ENCODE measurements at places on chromosomes 1 and 21.
A peak's percentile ranks its signal among the peaks of the same experiment; 100 is the strongest.

DNA sequence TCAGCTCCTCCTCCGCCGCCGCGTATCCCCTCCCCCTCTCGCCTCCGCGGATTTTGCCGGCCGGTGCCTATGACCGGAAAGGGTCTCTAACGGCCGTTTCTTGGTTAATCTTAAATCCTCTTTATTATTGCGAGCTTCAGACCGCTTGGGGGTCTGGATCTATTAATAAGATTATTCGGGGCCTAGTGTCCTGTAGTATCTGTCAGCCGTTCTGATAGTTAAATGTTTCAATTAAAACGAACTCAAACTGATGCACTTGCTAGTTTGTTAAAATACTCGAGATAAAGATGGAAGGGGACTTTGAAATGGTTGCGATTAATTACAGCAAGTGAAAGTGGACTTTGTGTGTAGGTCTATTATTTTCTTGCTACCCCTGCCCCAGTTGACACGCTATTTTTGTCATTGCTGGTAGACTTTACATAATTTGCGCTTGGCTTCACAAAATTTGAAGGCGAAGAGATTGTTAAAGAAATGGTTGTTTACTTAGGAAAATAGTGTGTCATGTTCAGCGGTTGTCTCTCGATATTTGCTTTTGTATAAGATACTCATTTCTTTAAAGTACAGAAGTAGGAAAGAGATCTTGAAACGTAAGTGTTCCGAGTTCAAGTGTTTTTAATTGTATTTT lies 779 bp downstream of the SON start:
- DNase-seq = no peak

DNA sequence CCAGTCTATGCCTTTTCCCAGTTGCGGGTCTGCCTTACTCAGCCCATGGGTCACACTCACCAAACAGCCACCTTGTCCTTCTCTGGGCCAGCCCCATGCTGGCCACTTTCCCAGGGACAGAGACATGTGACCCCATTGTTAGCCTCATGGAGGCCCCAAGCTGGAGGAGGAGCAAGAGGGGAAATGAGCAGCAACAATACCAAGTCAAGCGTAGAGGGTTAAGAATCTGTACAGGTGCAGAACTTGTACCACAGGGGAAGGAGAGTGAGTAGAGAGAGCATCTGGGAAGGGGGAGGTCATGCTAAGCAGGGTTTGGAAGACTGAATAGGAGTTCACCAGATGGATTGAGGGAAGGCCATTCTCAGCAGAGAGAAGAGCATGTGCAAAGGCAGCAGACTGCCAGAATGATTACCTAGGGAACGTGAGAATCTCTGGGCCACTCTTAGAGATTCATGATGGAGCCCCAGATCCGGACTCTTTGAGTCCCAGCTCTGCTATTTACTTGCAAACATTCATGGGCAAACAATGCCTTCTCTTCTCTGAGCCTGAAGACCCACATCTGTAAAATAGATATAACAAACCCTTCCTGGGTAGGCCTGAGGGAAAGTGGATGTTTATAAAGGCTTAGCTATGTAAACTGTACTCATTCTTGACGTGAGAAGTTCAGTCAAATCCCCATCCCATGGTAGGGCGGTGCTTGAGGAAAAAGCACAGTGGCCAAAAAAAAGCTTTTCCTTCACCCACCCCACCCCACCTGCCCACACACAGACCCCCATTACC lies 2.8 kb upstream of the SLC2A1 start:
- DNase-seq = no peak

DNA sequence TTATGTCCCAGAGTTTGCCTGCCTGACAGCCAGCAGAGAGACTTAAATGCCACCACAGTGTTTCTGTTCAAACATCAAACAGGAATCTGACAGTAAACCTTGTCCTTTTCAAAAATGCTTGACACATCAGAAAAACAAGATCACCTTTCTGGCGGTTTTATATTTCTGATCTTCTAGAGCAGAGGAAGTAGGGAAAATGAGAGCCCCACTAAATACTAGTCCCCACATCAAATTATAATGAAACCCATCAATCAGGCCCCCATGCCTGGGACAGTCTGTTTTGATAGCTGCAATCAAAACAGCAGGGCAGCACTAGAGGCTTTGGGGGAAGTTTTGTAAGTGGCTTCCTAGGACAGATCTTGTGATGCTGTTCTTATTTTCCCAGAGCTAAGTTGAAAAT lies 129.3 kb downstream of the CNIH3 start:
- no peak for DNase-seq

DNA sequence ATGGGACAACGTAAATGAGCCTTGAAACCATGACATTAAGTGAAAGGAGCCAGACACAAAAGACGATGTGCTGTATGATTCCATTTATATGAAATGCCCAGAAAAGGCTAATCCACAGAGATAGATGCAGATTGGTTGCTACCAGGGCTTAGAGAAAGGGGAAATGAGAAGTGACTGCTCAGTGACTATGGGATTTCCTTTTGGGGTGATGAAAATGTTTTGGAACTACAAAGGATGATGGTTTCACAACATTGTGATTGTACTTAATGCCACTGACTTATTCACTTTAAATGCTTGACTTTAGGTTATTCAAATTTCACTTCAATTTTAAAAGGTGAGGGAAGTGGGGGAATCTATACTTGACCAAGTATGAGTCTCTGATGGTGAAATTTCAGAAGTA lies 414.3 kb downstream of the SETD4 start:
- DNase-seq = no peak

DNA sequence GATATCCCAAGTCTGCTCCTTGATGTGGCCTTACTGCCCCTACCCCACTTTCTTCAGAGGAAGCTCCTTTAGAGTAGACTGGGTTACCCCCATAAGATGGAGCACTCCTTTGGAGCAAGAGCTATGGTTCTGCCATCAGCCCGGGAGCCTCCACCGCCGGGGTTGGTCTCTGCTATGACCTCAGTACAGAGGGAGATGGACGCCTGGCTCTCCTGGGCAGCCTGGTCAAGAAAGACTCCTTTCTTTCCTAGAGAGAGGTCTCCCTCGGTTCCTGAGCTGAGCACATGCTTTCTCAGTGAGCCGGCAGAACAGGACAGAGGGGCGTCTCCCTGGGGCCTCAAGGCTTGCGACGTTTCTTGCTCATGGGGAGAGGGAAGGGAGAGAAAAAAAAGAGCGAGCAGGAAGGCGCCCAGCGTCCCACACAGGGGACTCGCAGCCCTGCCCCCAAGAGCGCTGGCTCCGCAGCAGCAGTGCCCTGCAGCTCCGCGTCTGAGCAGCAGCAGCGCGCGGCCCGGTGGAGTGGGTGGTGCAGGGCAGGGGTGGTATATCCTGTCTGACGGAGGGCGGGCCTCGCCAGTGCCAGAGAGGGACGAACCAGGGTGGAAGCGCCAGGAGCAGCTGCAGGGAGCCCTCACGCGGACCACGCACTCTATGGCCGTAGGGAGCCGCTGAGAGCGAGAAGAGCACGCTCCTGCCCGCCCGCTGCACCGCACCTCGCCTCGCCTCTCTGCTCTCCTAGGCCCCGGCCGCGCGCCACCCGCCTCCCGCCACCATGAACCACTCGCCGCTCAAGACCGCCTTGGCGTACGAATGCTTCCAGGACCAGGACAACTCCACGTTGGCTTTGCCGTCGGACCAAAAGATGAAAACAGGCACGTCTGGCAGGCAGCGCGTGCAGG lies at the start of gene PKP1:
PKP1 (plus strand) TSS at position 576 of the 899 bp plus-strand sequence; CDS start at position 773, 197 bp downstream.
- no peak for DNase-seq

DNA sequence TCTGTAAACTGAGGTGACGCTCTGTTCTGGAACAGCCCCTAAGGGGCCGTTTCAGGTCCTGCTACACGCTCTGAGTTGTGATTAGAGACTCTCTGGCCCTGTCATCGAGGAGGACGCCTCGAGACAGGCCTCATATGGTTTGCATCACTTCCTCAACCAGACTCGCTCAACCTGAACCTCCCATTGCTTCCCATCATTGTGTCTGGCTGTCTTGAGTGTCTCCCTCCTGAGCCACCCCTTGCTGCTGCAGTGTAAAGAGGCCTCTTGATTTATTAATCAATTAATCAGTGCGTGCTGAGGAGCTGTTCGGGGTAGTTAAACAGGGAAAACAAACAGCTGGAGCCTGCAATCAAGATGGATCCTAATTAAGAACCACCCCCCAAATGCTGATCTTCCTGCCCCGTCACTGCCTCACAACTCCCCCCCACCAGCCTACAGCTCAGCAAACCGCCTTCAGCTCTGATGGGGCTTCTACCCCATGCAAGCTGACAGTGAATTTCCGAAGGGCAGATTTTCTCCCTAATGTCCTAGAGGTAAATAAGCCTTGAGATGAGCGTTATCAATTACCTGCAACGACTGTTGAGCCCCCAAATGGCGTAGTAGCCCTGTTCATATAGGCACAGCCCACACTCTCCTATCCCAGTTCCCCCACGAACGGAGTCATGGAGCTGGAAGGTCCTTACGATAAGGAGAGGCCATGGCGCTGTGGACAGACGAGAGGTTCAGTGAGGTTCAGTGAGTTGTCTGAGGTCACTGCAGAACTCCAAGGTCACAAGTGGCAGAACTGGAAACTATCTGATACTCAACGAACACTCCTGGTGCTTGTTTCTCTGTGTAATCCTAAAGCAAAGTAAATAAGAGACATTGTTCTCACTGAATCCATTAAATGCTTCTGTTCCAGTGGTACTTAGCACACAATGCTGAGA lies 210.6 kb downstream of the KIF26B start:
- no peak for DNase-seq

DNA sequence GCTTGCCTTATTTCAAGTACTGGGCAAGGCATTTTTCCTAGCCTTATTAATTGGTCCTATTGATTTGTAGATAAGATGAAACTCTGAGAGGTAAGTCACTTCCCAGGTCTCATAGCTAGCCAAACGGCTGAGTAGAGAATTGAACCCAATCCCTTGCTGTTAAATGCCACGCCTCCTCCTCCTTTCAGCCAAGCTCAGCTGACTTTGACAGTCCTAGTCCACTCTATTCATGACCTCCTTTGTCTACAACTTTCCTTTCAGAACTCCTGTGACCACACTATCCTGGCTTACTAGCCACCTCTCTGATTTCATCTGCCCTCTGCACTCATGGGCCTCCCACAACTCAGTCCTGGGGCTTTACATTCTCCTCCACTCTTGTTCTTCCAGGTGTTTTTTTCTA lies 3.9 kb upstream of the NGF start:
- no peak for DNase-seq

GRCh38 chr1:98672189-98672588 lies 10.7 kb downstream of the SNX7 start:
- no peak for DNase-seq

DNA sequence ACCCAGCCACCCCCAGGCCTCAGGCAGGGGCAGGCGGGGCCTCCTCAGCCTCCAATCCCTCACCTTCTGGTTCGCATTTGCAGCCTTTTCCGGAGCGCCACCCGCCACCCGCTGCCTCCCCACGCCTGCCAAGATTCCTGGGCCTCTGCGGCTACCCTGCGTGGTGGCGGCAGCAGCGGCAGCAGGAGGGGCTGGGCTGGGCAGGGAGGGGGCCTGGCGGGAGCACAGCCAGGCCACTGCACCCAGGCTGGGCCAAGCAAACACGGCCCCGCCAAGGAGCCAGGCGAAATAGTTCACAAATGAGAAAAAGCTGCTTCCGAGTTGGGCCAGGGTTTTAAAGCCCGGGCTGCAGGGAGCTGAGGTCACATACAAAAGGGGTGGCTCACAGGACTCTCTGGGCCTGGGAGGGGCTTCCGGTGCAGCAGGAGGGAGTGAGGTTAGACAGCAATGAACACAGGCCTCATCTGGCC lies 9.8 kb downstream of the COL8A2 start:
- no peak for DNase-seq

DNA sequence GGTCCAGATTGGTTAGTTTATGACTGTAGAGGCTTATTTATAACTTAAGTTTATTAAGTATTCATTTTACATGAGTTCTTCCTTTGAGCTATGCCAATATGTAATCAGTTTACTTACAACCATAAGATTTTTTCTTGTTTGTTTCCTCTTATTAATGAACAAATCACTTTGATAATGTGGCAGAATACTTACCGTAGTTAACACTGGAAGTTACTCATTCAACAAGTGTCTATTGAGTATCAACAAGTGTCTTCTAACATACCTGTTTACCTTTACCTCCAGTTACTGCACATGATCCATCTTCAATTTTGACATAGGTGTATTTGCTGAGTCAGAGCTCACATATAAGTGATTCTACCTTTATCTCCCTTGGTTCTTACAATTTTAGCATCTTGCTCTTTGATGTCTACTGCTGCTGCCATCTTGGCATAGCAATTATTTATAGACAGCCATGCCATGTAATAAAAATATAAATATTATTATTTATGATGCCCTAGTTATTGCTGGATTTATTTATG lies 205.7 kb downstream of the NCAM2 start:
- DNase-seq = no peak

DNA sequence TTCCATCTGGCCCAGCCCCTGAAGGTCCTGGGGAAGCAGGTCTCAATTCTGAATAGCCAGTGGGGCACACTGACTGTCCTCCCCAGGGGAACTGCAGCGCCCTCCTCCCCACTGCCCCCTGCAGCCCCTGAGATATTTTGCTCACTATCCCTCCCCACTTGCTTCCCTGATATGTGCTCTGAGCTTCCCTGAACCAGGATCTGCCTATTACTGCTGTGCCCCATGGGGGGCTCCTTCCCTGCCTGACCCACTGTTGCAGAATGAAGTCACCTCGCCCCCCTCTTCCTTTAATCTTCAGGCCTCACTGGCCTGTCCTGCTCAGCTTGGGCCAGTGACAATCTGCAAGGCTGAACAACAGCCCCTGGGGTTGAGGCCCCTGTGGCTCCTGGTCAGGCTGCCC lies 89.8 kb downstream of the PTPRU start:
- no peak for DNase-seq

DNA sequence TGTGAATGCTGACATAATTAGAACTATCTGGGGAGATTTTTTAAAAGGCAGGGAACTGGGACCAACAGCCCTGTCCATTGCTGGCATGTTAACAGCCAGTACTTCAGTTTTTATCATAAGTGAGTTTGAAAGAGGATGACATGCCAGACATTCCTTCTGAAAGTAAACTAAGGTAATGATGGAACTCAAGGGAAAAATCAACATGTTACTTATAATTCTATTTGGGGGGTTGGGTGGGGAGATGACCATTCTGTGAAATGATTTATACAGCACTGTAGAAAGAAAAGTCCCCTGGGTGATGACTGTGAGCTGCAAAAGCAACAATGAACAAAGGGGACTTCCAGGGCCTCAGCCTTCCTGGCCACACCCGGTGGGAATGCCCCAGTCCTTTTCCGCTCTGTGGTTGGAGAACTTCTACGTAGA lies 5.4 kb upstream of the LAMC2 start:
- DNase-seq = peak; percentile 38

DNA sequence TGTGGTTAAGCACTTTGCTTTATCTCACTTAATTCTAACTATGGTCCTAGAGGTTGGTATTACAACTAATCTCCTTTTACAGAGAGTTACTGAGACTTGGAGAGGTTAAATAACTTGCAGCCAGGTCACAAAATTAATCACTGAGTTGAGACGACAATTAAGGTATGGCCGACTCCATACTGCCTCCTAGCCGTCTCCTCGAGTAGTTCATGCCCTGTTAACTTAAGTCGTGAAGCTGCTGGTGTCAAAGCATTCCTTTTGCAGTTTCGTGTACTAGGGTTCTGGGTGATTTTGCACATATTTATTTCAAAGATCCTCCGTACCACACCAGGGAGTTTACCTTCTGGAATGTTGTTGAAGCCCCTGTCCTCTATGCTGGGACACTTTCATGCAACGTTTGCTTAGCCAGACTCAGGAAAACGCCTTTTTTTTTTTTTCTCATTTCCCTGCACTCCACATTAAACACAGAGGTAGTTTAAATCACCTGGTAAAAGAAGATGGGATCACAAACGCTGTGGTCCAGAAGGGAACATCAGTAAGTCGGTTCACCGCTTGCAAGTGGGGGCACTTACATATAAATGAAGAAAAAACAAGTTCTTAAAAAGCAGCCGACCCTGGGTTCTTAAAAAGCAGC lies 570 bp upstream of the NEK7 start:
- DNase-seq = peak; percentile 68
